ENCODE measurements at places on chromosomes 1 and 21. TPM values are rescaled to one million over a fixed set of nuclear protein-coding genes. Genes with fewer than 3 reads are reported as not detected.

The RGS4 gene
- total RNA-seq, result 25.8 TPM

The OR2G6 gene
- not detected for total RNA-seq

The ISG20L2 gene
- total RNA-seq, result 25.0 TPM

The IL22RA1 gene
- 0.37 TPM for total RNA-seq

The ST6GALNAC3 gene
- total RNA-seq, result 0.39 TPM

The RUSC1 gene
- total RNA-seq, result 11.0 TPM

Measured in subcutaneous preadipocyte (primary cell).